ENCODE measurements at places on chromosomes 4 and X. TPM values are rescaled to one million over a fixed set of nuclear protein-coding genes. Genes with fewer than 3 reads are reported as not detected.
A peak's percentile ranks its signal among the peaks of the same experiment; 100 is the strongest.

CHST7 gene
- total RNA-seq: 6.6 TPM

HMX1 gene
- not detected for total RNA-seq

CXorf65 gene
- total RNA-seq: 68.3 TPM

COX7B2 gene
- not detected for total RNA-seq

PDCL2 gene
- total RNA-seq: not detected

DCAF8L2 gene
- total RNA-seq: not detected

MAGEA1 gene
- not detected for total RNA-seq

HTATSF1 gene
- total RNA-seq: 35.9 TPM

HSPA4L gene
- not detected for total RNA-seq

GLRB gene
- total RNA-seq: not detected

SSX2B gene
- not detected for total RNA-seq

LONRF3 gene
- total RNA-seq: 17.0 TPM

- H3K4me1 ChIP-seq: peaks cover 4% of the 10 kb centered on the region
- no peaks in the 10 kb centered on the region for H3K36me3 ChIP-seq
- no peak overlapping the region for H3K27ac ChIP-seq
- no peak for DNase-seq
- no peaks in the 10 kb centered on the region for H3K27me3 ChIP-seq
These were observed 83.0 kb downstream of the MAMLD1 start for GRCh38 chrX:150446151-150446550.

DNA sequence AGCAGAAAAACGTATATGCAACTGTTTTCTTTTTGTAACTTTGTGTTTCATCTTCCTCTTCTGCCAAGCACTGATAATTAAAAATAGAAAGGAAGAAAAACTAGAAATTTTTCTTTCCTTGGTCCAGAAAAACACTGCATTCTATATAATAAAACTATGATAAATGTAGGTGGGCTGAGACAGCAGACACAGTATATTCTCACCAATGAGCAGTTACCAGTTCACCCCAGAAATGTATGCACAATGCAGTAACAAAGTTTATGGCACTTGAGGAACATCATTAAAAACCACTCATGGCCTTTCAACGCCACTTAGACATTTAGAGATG lies 79.4 kb downstream of the FAT1 start:
- H3K4me1 ChIP-seq: peaks cover 3% of the 10 kb centered on the region
- H3K36me3 ChIP-seq: no peaks in the 10 kb centered on the region
- peaks cover 6% of the 10 kb centered on the region for H3K27me3 ChIP-seq
- no peak overlapping the region for H3K27ac ChIP-seq
- no peak overlapping the region for H3K4me3 ChIP-seq

DNA sequence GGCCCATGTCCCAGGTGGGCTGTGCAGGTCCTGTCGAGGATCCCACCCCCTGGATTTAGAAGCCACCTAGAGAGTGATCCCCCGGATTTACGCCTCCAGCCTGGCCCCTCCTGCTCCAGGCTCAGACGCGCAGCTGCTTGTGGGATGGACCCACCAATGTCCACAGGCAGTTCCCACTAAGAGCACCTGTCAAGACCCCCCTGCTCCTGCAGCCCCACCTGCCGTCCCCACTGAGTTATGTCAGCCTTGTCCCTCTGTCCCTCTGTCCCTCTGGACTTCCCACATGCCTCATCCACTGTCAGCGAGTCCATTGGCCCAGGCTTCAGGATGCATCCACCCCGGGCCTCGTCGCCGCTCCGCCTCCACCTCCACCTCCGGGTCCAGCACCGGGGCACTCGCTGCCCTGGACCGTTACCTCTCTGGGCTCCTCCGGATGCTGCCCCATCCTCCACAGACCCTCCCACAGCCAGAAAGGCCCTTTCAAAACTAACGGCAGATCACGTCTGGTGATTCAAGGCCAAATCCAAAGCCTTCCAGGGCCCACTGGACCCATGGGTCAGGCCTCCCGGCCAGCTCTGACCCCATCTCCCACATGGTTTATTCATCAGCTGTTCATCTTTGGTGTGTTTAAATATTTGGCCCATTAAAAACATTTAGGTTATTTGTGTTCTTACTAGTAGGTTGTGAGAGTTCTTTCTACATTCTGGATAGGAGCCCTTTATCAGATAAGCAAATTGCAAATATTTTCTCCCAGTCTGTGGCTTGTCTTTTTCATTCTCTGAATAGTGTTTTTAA lies 28.3 kb downstream of the HTRA3 start:
- H3K4me3 ChIP-seq: no peak overlapping the region
- H3K27me3 ChIP-seq: no peaks in the 10 kb centered on the region
- H3K27ac ChIP-seq: no peak overlapping the region
- no peak for DNase-seq
- no peaks in the 10 kb centered on the region for H3K36me3 ChIP-seq
- H3K4me1 ChIP-seq: no peaks in the 10 kb centered on the region

DNA sequence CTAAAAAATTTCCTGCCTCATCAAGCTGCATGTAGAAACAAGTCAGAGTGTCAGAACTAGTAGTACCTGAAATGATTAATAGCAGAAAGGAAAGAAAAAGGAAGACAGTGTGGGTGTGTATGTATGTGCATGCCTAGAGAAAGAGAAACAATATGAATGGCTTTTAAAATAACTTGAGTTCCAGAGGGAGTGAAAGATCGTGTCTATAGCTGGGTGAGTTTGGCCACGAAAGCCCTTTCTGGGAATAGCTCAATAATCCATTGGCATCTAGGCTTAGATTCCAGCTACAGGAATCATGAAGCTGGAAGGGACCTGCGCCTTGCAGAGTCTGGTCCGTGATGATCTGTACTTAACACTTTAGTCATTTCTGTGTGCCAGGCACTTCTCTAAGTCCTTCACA lies 195.6 kb downstream of the RAPGEF2 start:
- H3K4me3 ChIP-seq: no peak overlapping the region
- no peaks in the 10 kb centered on the region for H3K27me3 ChIP-seq
- H3K4me1 ChIP-seq: peaks cover 5% of the 10 kb centered on the region
- no peaks in the 10 kb centered on the region for H3K36me3 ChIP-seq
- no peak for DNase-seq

DNA sequence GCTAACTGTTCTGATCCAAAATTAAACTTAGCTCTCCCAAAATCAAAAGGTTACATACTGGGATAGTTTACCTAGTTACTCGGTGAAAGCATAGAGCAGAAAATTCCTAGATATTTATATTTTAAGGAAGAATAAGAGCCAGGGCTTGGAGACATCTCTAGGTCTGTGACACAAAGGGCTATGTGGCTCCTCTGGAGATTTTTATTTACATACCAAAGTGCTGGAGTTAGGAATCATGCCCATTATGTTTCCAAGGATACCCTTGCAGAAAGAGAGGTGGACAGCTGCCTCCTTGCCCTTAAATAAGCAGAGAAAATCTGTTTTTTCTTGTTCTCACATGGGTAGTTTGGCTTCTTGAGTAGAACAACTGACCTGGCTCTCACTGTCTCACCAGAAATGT lies 9.0 kb downstream of the COX7B2 start:
- no peaks in the 10 kb centered on the region for H3K27me3 ChIP-seq
- H3K4me3 ChIP-seq: no peak overlapping the region
- no peaks in the 10 kb centered on the region for H3K4me1 ChIP-seq
- H3K27ac ChIP-seq: no peak overlapping the region
- DNase-seq: no peak

- H3K27ac ChIP-seq: peak overlapping the region; percentile 81
- DNase-seq: no peak
- H3K4me1 ChIP-seq: peaks cover 11% of the 10 kb centered on the region
- H3K4me3 ChIP-seq: no peak overlapping the region
These were observed 5.7 kb downstream of the CYBB start for GRCh38 chrX:37785569-37785968.

- no peaks in the 10 kb centered on the region for H3K27me3 ChIP-seq
- no peaks in the 10 kb centered on the region for H3K4me1 ChIP-seq
- DNase-seq: no peak
- H3K27ac ChIP-seq: no peak overlapping the region
- no peak overlapping the region for H3K4me3 ChIP-seq
These were observed 67.3 kb downstream of the SHISA3 start for GRCh38 chr4:42464550-42465094.

- H3K27me3 ChIP-seq: no peaks in the 10 kb centered on the region
- DNase-seq: no peak
- no peak overlapping the region for H3K27ac ChIP-seq
These were observed 985.5 kb downstream of the FSTL5 start for GRCh38 chr4:161178310-161178709.

- H3K27ac ChIP-seq: no peak overlapping the region
- H3K4me3 ChIP-seq: no peak overlapping the region
- no peak for DNase-seq
- no peaks in the 10 kb centered on the region for H3K4me1 ChIP-seq
- no peaks in the 10 kb centered on the region for H3K27me3 ChIP-seq
- H3K36me3 ChIP-seq: no peaks in the 10 kb centered on the region
These were observed 37.4 kb upstream of the NLGN4X start for GRCh38 chrX:6266041-6266440.

GRCh38 chr4:105923497-105924238 lies 28.4 kb downstream of the NPNT start:
- H3K36me3 ChIP-seq: no peaks in the 10 kb centered on the region
- H3K4me3 ChIP-seq: no peak overlapping the region
- H3K27me3 ChIP-seq: no peaks in the 10 kb centered on the region

DNA sequence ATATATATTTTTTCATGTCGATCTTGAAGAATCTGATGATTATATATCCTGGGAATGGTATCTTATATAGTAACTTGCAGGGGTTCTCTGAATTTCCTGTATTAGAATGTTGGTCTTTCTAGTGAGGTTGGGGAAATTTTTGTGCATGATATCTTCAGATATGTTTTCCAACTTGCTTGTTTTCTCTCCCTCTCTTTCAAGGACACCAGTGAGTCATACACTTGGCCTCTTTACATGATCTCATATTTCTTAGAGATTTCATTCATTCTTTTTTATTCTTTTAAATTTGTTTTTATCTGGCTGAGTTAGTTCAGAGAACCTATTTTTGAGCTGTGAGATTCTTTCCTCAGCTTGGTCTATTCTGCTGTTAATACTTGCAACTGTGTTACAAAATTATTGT lies 27.2 kb upstream of the C4orf17 start:
- H3K4me1 ChIP-seq: no peaks in the 10 kb centered on the region
- no peak for DNase-seq
- H3K27ac ChIP-seq: no peak overlapping the region
- H3K27me3 ChIP-seq: peaks cover 8% of the 10 kb centered on the region

- H3K4me1 ChIP-seq: peaks cover 3% of the 10 kb centered on the region
These were observed 31.3 kb upstream of the ARHGEF38 start for GRCh38 chr4:105520819-105521790.

GRCh38 chrX:44744799-44745198 lies 99.0 kb upstream of the DUSP21 start:
- no peaks in the 10 kb centered on the region for H3K27me3 ChIP-seq
- H3K27ac ChIP-seq: no peak overlapping the region
- H3K36me3 ChIP-seq: no peaks in the 10 kb centered on the region
- H3K4me3 ChIP-seq: no peak overlapping the region

- no peak for DNase-seq
- H3K36me3 ChIP-seq: peaks cover 6% of the 10 kb centered on the region
- H3K27me3 ChIP-seq: peaks cover 8% of the 10 kb centered on the region
- peaks cover 3% of the 10 kb centered on the region for H3K4me1 ChIP-seq
- peak overlapping the region; percentile 35 for H3K27ac ChIP-seq
These were observed 138.3 kb downstream of the CRLF2 start for GRCh38 chrX:1074172-1074571.

- H3K4me3 ChIP-seq: no peak overlapping the region
- no peak for DNase-seq
- peaks cover 26% of the 10 kb centered on the region for H3K4me1 ChIP-seq
- no peak overlapping the region for H3K27ac ChIP-seq
- H3K36me3 ChIP-seq: no peaks in the 10 kb centered on the region
These were observed 353 bp downstream of the NSD2 start for GRCh38 chr4:1871471-1872021.

- no peaks in the 10 kb centered on the region for H3K27me3 ChIP-seq
- H3K27ac ChIP-seq: no peak overlapping the region
- H3K4me1 ChIP-seq: no peaks in the 10 kb centered on the region
These were observed 376.8 kb upstream of the ZFP42 start for GRCh38 chr4:187618701-187619281.

- H3K4me3 ChIP-seq: no peak overlapping the region
- DNase-seq: no peak
- H3K27me3 ChIP-seq: no peaks in the 10 kb centered on the region
- no peak overlapping the region for H3K27ac ChIP-seq
- no peaks in the 10 kb centered on the region for H3K36me3 ChIP-seq
These were observed 72.4 kb downstream of the IL21 start for GRCh38 chr4:122548452-122548851.

- H3K27ac ChIP-seq: no peak overlapping the region
- no peak for DNase-seq
- H3K36me3 ChIP-seq: no peaks in the 10 kb centered on the region
- peak overlapping the region; percentile 87 for H3K4me3 ChIP-seq
- H3K4me1 ChIP-seq: peaks cover 49% of the 10 kb centered on the region
These were observed 951 bp downstream of the SH3BP2 start for GRCh38 chr4:2793586-2794485.

GRCh38 chrX:46117234-46117633 lies 428.0 kb downstream of the ZNF674 start:
- H3K4me1 ChIP-seq: no peaks in the 10 kb centered on the region
- DNase-seq: no peak
- H3K36me3 ChIP-seq: no peaks in the 10 kb centered on the region
- H3K27ac ChIP-seq: no peak overlapping the region
- H3K4me3 ChIP-seq: no peak overlapping the region

DNA sequence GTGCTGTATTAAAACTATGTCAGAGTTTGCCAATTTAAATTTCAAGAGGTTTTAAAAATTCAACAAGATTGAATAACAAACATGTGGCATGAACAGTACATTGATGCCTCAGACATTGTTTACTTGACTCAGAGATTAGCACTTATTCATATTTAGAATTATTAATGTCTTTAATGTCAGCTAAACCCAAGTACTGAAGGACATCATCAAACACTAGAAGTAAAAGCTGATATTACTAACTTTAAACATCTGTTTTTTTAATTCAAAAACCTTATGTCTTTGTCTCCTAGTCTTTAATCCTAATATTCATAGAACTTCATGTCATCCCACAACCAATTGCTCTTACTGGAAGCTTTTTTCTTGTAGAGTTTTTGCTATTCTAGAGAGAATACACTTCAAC lies 406.2 kb upstream of the PCDH7 start:
- no peak overlapping the region for H3K27ac ChIP-seq
- no peaks in the 10 kb centered on the region for H3K36me3 ChIP-seq
- no peak for DNase-seq
- no peak overlapping the region for H3K4me3 ChIP-seq
- H3K4me1 ChIP-seq: no peaks in the 10 kb centered on the region

GRCh38 chr4:183443655-183444213 lies 702 bp upstream of the CDKN2AIP start:
- H3K4me3 ChIP-seq: peak overlapping the region; percentile 93
- H3K27ac ChIP-seq: peak overlapping the region; percentile 96
- no peaks in the 10 kb centered on the region for H3K27me3 ChIP-seq
- DNase-seq: no peak
- no peaks in the 10 kb centered on the region for H3K36me3 ChIP-seq

DNA sequence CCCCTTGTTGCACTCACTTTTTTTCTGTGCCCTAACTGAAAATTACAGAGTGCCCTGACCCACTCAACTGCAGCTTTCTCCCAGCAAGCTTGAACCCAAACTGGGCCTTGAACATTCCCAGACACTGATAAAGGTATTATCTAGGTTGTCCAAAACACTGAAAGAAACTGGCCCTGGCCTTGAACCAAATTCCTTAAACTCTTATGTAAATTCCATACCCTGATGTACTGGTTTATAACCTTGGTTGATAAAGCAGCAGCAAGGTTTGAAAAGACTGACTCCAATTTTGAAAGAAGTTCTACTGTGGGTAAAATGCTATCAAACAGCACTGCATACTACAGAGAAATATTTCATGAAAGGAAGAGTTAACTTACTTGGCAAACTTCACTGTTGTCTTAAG lies 125.6 kb downstream of the PHF8 start:
- no peaks in the 10 kb centered on the region for H3K4me1 ChIP-seq
- DNase-seq: no peak
- H3K27me3 ChIP-seq: no peaks in the 10 kb centered on the region
- H3K36me3 ChIP-seq: peaks cover 2% of the 10 kb centered on the region
- no peak overlapping the region for H3K4me3 ChIP-seq
- H3K27ac ChIP-seq: no peak overlapping the region
